ENCODE measurements at places on chromosomes 6 and 20.

DNA sequence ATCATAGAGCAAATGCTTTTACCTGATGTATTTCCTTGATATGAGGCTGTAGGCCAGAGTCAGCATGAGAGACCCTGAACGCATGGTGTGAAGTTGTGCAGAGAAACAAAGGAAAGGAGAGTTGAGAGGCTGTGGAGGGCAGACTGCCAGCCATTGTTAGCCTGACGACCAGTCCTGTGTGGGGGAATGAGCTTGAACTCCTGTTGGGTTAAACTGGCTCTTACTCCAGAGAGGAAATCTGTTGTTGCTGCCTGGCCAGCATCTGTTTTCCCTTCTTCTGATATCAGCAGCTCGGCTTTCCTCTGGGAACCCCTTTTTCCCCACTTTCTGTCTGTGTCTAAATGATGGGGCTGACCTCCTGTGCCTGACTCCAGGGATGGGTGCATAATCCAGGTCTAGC is 158.2 kb upstream of the ZFP64 start:
- DNase-seq: no peak

DNA sequence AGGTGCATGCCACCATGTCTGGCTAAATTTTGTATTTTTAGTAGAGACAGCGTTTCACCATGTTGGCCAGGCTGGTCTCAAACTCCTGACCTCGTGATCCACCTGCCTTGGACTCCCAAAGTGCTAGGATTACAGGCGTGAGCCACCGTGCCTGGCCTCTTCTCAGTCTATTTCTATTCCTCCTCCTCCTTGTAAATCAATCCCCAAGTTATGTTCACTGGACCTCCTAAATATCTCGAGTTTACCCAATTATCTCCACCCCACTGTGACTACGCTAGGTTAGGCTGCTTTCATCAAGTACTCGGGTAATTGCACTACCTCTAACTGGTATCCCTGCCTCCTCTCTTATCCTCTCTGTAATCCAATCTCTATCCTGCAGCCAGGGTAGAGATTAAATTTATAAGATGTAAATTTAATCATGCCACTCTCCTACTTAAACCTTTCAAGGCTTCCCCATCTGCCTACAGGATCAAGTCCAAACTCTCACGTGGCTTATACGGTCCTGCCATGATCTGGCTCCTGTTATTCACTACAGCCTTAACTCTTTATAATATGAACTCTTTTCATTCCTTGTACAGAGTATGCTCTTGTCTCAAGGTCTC is 837 bp upstream of the MAD2L1BP start:
- no peak for DNase-seq

DNA sequence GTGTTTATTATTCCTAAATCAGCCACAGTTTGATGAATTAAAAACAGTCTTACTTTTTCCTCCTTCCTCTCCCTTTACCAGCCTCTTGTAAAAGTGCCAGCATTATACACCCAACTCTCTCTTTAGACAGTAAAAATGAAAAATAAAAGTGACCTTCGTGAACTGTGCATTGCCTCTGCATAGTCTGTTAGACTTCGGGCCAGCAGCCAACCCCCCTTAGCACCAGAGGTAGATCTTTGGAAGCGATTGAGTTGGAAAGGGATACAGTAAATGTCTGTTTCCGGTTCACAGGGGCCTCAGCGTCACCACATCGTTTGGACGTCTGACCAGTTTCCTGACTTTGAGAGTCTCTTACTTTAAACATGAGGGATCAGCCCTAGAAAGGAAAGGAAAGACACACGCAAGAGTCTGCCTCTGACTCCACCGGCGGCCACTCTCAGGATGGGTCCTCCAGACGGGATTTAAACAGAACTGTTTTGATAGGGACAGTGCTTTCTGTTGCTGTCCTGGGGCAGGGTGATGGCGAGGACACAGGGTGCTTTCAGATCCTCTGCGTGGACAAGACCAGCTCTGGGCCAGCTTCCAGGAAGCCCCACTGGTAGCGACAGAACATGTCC is 206.6 kb upstream of the PREP start:
- DNase-seq: no peak

DNA sequence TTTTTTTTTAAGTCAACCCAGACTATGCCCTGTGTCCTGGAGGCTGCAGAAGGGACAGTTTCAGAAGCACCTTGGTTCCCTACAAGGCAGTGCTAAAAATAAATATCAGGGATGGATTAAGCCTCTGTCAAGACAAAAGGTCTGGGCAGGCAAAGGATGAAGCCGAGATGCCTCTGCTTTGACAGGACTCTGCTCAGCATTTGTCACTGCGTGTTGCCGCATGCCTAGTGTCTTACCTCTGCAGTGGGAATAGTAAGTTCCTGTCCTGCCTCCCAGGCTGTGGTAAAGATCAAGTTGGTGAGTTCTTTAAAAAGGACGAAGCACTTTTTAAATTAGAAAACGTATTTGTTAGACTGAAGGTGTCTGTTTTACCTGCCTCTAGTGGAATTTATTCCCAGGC is 15.1 kb downstream of the AAR2 start:
- no peak for DNase-seq

- peak; percentile 68 for DNase-seq
Observed at GRCh38 chr6:17865798-17866725, 121.4 kb downstream of the KIF13A start.

GRCh38 chr6:45293306-45293705 is 34.8 kb upstream of the RUNX2 start:
- no peak for DNase-seq

DNA sequence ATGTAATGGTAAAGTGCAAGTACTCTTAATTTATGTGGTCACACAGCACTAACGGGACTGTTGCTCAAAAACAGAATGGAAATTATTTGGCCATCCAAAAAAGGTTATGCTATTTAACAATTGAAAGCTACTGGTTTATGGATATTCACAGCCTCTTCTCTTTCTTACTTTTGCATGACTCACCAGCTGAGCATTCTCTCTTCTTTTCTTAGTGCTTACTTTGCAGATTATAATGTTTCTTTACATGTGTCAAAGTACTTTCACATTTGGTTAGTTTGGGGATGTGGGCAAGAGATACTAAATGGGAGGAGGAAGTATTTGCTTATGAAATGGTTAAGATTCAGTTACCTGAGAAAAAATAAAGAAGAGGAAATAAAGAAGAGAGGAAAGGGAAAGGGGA is 610.5 kb downstream of the HTR1B start:
- no peak for DNase-seq

DNA sequence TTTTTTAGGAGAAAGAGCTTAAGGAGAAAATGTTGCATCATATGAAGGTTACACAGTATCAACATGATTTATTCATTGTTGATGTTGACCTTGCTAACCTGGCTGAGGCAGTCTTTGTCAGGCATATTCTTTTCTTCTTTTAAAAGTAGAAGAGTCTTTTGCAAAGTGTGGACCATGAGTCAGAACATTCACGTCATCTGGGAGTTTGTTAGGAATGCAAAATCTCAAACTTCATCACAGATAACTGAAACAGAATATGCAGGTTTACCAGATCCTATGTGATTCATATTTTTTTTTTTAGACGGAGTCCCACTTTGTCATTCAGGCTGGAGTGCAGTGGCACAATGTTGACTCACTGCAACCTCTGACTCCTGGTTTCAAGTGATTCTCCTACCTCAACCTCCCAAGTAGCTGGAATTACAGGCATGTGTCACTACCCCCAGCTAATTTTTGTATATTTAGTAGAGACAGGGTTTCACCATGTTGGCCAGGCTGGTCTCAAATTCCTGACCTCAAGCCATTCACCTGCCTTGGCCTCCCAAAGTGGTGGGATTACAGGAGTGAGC is 530.4 kb upstream of the BTBD3 start:
- peak; percentile 72 for DNase-seq

DNA sequence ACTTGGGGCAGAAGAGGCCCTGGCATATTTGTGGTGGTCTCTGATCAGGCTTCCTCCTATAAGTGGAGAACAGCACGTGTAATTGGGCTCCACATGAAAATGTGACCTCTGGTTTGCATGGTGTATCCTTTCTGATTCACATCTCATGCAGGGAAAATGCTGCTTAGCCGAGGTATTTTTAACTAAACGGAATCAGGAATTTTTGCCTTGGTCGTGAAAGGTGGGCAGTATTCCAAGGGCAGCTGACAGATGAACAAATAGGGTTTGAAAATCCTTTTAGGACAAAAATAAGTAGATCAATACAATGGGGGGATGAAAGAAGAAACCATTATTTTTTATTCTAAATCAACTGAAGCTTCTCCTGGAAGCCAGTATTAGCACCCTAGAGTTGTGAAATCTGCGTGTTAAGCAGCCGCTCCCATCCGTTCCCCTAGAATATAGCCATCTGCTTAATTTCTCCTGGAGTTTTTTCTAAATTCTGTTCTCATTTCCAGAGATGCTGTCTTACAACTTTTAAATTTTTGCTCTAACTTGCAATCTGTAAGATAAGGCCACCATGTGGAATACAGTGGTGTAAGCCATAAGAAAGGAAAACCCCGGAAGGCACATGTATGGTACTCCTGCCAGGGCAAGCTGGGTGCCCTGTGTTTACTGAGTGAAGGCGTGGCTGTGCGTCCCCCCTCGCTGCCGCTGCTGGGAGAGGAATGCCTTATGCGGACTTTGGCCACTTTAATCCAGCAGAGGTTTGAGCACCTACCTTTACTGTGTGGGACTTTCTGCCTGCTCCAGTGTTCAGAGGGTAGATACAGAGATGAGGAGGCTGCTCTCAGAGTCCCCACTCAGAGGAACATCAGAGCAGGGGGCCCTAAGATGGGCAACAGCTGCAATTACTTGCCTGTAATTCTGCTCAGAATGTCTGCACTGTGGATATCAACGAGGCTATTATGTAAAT is 52.4 kb downstream of the SYNJ2 start:
- no peak for DNase-seq

DNA sequence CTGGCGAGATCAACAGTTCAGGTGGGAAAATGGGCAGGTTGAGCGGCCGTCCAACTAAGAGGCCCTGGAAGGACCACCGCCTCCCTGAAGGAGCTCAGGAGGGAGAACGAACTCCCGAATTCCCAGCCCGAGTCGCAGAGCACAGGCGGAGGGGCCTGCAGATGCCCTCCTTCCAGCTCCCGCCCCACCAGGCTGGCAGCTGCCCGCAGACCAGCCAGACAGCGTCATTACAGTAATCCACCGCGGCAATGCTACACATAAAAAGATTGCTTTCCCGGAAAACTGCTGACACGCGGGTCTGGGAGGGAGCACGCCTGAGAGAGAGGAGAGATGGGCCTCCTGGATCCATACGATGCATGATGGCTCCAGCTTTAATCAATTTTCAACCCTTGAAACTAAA is 30.5 kb upstream of the SLCO4A1 start:
- DNase-seq: no peak

DNA sequence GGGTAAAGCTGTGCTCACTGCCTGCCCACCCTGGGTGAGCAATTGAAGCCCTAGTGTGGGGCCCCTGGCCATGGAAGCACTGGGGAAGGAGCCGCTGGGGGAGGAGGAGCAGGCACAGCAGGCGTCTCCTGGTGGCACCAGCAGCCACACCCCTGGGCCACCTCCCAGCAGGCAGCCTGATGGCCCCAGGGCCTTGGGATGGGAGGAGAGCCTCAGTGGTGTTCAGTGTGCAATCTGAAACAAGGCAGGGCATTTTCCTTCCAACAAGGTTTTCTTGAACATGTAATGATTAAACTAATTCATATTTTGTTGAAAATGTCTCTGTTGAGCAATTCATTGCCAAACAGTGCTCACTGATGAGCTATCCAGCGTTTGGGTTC is 151.0 kb downstream of the ZDHHC14 start:
- DNase-seq: no peak

DNA sequence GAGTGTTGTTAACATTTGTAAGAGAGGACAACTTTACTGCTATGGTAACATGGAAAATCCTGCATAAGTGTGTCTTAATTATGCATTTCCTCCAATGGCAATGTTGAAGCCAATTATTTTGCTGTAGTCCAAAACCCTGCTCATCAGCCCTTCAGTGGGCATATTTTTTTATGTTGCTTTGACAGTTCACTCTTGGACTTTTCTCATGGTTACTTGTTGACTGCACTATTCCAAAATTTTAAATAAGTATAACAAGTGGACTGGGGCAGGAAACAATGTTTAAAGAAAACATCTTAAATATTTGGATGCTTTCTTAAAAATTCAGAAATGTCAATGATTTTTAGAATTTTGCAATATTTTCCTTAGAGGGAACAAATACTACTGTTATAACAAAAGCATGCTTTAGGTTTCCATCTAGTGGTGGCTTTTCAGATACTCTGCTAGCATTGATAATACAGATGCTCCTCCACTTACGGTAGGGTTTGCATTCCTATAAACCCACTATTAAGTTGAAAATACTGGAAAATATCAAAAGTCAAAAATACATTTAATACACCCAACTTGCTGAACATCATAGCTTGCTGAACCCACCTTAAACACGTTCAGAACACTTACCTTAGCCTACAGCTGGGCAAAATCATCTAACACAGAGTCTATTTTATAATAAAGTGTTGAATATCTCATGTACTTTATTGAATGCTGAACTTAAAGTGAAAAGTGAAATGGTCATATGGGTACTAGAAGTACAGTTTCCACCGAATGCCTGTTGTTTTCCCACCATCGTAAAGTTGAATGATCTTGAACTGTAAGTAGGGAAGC is 86.4 kb downstream of the ADGRG6 start:
- DNase-seq: peak; percentile 47

DNA sequence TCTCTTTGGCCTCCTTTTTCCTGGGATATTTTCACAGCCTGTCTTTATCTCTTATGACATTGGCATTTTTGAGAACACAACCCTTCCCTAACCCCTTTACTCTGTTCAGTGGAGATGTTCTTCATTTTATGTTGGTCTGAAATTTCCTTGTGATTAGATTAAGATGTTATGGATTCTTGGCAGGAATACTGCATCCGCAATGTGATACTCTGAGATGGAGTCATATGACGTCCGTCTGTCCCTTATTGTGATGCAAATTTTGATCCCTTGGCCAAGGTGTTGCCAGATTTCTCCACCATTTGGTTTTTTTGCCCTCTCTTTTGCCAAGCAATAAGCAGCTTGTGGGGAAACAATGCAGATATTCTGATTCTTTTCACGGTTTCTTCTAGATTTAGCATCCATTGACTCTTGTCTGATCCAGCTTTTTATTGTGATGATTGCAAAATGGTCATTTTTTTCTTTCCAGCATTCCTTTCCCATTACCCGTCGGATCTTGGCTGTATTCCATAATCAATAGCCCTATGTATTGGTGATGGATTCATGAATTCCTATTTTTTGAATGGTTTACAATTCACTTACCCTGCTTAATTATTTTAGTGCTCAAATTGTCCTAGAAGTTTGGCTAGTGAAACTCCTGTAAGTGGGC is 85.1 kb downstream of the NCOA3 start:
- DNase-seq: peak; percentile 62

DNA sequence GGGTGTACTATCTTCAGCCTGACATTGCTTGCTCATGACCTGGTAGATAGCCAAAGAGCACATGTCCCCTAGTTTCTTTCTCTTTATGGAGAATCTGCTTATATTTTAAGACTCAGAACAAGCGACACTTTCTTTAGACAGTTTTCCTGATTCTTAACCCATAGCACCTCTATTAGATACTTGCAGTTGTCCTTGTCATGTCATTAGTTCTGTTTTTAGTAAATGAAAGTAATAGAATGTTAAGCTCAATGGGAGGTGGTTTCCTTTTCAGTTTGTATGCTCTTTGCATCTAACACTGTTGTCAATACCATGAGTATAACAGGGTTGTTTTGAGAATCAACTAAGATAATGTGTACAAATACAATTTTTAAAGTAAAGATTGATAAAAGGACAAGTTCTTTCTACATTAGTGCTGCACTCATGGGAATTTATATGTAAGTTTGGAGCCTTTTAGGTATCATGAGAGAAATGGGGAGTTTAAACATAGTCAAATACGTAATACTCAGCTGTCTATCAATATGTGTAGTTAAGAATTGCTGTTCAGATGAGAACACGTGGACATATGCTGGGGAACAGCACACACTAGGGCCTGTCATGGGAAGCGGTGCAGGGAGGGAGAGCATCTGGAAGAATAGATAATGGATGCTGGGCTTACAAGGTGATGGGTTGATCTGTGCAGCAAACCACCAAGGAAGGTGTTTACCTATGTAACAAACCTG is 124.3 kb downstream of the GRM1 start:
- no peak for DNase-seq

Measured in astrocyte of the cerebellum (primary cell).